ENCODE measurements at places on chromosomes 12 and 14.

DNA sequence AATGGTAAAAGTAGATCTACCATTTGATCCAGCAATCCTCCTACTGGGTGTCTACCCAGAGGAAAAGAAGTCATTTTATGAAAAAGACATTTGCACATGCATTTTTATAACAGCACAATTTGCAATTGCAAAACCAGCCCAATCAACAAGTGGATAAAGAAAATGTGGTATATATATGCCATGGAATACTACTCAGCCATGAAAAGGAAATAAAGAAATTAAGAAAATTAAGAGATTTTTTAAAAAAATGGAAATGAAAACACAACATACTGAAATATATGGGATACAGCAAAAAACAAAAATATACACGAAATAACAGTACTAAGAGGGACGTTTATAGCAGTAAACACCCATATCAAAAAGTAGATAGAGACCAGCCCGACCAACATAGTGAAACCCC is 58.9 kb downstream of the ACSM4 start:
- no peak for DNase-seq

GRCh38 chr14:69685218-69685616 is 73.8 kb downstream of the SUSD6 start:
- DNase-seq: no peak

DNA sequence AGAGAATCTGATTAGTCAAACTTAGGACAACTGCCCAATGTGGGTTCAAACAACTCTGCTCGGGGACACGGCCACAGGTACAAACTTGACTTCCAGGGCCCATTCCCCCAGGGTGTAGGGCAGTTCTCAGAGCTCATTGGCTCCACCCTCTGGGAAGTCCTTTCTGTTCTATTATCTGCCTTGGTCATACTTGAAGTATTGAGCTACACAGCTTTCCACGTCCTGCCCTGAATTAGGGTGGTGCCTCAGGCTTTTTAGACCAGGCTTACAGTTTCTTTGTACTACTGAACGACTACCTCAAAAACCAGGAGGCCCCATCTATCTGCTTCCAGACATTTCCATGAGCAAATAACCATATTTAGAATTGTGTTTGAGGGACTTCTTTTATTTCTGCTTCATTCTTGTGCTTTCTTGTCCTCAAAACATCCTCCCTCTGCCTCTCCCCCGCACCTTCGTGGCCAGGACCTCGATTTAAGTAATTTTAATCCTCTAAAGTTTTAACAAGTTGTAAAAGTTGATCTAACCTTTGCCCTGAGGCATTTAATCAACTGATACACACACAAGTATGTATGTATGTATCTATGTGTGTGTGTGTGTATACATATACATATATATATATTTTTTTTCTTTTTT is 281.7 kb upstream of the AMIGO2 start:
- no peak for DNase-seq

DNA sequence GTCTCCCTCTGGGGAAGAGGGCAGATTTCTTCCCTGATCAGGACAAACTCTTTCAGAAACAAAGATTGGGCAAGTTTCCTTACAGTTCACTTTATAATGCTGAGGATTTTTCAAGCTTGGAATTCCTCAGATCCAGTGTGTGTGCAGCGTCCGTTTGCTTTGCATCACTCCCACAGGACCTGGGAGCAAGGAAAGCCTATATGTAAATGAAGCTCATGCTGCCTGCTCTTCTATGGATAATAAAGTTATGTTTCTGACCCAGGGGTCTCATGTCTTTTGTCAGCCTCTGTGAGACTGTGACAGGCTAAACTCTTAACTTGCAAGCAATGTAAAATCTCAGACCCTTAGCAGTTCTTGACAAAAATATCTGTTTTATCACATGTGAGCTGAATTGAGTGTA is 41.6 kb downstream of the TRHDE start:
- DNase-seq: no peak

DNA sequence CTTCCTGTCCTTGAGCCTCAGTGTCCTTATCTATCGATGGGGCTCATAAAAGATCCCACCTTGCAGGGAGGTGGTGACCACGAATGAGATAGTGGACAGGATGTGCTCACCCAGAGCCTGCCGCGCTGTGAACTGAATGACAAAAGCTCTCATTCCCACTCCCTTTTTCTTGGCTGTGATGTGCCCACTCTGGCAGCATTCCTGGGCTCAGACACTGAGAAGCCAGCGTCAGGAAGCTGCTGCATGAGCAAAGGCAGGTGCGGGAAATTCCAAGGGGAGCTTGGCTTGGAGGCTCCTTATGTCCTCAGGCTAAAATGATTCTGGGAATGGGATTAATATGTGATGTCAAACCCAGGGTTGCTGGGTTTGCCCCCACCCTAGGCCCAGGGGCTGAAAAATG is 61.6 kb downstream of the EFCAB11 start:
- DNase-seq: no peak

- no peak for DNase-seq
Measured at GRCh38 chr12:108375986-108376663, 37.0 kb upstream of the CMKLR1 start.

DNA sequence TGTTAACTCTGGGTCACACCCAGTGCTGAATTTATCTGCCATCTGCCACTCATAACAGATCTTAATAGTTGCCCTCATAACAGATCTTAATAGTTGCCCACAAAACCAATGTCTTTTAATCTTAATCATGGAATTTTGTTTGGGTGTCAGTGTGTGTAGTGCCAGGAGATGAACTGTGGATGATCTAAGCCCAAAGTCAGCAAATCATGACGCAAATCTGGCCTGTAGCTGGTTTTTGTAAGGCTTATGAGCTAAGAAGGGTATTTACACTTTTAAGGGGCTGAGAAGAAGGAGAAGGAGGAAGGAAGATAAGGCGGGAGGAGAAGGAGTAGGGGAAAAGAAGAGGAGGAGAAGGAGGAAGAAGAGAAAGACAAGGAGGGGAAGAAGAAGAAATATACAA is 10.0 kb upstream of the IL26 start:
- DNase-seq: no peak

GRCh38 chr12:120093336-120093591 is 23.3 kb downstream of the RAB35 start:
- no peak for DNase-seq

- DNase-seq: no peak
Measured at GRCh38 chr14:73988065-73988464, 31.0 kb downstream of the ENTPD5 start.

GRCh38 chr14:72928872-72929271 is 2.6 kb downstream of the DCAF4 start:
- DNase-seq: no peak

DNA sequence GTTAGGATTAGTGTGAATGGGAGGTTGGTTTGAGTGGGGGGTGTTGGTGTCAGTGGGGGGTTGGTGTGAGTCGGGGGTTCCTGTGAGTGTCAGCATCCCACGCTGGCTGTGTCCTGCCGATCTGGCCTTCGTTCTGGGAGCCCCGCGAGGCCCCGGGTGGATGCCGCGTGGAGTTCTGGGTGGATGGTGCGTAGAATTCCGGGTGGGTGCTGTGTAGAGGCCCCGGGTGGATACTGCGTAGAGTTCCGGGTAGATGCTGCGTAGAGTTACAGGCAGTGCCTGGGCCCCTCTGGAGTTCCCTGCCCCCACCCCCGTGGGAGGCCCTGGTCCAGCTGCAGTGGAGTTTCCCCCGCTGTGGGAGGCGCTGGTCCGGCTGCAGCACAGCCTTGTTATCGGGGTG is 8.7 kb downstream of the NOC4L start:
- DNase-seq: no peak
